Activated T-cell treated with anti-CD3 and anti-CD28 coated beads for 4 hours (primary cell): ENCODE measurements at places on chromosomes 12 and 14.
A peak's percentile ranks its signal among the peaks of the same experiment; 100 is the strongest.

DNA sequence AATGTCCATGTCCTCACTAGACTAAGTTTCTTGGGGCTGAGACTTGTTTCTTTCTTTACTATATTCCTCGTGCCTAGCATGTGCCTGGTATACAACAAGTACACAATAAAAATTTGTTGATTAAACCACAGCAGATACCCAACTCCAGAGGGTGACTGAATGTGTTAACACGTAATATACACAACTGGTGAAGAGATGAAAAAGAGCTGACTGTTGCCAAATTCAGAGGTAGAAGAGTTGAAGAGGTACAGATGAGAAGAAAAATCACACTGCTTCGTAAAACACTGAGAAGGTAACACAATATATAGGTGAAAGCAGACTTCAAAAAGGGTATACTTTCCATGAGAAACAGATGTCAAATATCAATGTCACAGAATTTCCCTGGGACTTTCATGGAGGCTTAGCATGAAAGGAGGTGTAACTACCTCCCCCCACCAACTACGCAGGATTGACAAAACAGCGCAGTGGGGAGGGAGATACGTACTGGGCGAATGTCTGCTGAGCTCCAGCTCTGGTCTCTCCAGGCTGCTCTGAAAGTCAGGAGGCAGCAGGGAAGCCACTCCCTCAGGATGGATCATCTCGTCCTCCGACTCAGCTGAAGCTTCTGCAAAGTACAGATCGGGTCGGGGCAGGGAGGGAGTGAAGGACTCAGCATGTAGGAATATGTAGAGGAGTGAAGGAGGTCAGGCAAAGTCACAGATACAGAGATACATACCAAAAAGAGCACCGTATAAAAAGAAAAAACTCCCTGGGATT, 5.3 kb downstream of the ACIN1 start:
- no peak for DNase-seq

DNA sequence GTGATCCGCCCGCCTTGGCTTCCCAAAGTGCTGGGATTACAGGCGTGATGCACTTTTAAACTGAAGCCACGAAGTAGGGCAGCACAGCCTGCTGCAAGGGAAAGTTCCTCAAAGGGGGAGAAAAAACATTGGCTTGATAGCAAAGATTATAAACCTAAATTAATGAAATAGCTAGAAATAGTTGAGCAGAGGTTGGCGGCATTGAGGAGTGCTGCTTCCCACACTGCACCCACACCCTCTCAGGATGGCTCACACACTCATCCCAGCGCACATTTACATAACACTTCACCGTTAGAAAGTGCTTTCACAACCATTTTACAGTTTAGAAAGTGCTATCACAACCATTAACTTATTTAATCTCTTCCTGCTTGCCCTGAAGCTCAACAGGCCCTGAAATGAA, 44.4 kb upstream of the TCL1A start:
- no peak for DNase-seq

DNA sequence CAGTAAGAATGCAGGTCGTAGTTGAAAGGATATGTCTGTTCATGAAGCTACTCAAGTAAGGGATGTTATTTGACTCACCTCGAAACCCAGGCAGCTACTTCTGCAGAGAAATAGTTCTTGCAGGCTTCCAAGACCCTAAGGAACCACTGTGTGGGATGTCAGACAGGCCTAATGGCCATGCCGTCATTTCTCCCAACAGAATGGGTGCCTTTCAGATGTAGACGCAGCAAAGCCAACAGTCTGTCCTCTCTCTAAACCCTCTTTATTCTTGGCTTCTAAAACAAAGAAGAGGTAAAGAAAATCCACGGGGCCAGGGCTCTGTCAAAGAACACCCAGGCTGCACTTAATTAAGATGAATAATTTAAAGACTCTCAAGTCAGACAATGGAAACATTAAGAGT, 19.0 kb upstream of the ACTN1 start:
- DNase-seq, result no peak

DNA sequence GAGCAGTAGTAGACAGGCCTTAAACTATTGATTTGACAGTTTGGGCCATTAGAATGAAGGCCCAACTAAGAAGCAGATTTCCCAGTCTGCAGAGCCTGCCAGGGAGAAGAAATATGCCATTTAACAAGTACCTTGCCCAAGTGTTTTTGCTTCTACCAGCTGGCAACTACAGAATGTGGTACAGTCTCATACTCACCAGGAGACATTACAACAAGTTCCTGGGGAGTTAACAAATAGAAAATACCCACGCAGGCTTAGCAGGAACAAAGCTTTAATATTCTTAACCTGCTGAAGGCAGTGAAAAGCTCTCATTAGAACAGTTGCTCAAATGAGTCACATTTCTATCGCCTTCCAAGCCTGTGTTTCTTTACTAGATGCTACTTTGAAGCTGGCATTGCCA, 241.0 kb downstream of the TMEM117 start:
- no peak for DNase-seq

GRCh38 chr14:64795211-64795610, 84.5 kb downstream of the SPTB start:
- no peak for DNase-seq

DNA sequence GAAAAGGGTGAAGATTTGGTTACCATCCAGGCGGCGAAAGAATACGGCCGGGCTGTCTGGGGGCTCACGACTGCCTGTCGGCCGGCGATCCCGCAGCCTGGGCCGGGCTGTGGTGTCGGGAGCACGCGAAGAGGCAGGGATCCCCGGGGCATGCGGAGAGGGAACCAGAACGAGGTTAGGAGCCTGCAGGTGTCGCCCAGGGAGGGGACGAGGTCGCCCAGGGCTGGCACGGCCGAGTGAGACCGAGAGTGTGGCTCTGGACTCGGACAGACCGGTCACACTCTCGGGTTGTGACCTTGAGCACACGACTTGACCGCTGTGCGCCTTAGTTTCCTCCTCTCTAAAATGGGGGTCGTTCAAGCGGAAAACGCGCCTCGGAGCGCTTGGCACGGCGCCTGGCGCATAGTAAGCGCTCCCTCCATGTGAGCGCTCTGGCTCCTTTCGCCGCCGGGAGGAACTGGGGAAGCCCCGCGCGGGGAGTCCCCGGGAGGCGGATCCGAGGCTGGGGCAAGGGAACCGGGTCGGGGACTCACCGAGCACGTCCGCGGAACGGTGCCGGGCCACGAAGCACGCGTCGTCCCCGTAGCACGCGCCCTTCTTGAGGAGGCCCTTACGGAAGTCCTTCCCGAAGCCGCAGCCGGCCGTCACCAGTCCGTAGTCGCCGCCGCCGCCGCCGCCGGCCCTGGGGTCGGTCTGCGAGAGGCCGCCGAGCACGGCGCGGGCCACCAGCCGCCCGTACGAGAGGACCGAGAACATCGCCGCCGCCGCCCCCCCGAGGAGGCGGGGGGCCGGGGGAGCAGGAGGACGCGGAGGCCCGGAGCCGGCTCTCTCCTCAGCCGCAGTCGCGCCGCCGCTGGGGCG, 612 bp downstream of the PPTC7 start:
- peak; percentile 74 for DNase-seq

- DNase-seq, result no peak
These were observed 4.6 kb downstream of the DTX1 start for GRCh38 chr12:113061061-113061694.

- no peak for DNase-seq
These were observed 46.9 kb upstream of the MDM1 start for GRCh38 chr12:68378872-68379606.

DNA sequence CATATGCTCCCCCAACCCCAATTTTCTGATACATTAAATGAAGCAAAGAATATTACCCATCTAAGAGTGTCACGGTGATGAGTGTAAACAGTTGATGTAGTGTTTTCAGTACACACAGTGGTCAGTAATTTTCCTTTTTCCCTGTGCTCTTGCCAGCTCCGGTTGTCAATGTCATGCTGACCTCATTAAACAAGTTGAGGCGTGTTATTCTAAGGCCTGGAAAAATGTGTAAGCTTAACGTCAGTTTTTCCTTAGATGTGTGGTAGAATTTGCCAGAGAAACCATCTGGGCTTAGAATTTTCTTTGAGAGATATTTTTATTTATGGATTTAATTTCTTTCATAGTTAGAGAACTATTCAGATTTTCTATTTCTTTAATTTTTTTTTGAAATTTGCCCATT, 11.7 kb upstream of the SERPINA6 start:
- no peak for DNase-seq

GRCh38 chr12:129790930-129791329, 112.9 kb downstream of the TMEM132D start:
- no peak for DNase-seq

DNA sequence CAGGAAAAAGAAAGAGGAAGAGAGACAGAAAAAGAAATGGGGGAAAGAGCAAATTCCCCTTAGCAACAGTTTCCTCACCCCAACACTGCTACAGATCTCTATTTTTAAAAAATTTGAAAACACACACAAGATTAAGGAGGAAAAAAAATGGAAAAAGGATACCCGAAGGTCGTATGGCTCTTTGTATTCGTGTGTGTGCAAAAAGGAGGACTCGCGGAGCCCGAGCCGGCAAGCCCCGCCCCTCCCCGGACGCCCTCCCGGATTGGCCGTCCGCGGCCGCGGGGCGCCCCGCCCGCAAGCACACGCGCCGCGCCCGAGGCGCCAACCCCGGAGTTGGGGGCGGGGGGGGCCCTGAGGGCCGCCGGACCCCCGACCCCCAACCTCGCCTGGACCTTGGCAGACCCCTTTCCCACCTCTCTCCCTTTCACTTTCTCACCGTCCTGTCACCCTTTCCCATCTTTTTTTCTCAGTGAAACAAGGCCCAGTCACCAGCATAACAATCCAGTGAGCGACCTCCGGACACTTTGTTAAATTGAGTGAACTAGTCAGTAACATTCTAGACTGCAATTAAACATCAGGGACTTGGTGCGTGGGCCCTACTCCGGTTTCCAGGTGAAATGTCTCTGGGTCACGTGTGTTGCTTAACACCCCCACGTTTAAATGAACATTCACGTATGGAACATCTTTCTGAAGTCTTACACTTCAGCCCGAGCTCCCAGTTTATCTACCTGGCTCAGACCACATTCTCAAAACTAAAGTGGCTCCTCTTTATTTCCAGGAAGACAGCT, at the start of gene C14orf93:
TSS of gene C14orf93 (minus strand) at position 205 of the 788 bp plus-strand sequence. CDS start 11,120 bp downstream, outside the sequence.
- DNase-seq, result peak; percentile 75

- DNase-seq, result no peak
These were observed 156.1 kb upstream of the CCND2 start for GRCh38 chr12:4117386-4118016.

DNA sequence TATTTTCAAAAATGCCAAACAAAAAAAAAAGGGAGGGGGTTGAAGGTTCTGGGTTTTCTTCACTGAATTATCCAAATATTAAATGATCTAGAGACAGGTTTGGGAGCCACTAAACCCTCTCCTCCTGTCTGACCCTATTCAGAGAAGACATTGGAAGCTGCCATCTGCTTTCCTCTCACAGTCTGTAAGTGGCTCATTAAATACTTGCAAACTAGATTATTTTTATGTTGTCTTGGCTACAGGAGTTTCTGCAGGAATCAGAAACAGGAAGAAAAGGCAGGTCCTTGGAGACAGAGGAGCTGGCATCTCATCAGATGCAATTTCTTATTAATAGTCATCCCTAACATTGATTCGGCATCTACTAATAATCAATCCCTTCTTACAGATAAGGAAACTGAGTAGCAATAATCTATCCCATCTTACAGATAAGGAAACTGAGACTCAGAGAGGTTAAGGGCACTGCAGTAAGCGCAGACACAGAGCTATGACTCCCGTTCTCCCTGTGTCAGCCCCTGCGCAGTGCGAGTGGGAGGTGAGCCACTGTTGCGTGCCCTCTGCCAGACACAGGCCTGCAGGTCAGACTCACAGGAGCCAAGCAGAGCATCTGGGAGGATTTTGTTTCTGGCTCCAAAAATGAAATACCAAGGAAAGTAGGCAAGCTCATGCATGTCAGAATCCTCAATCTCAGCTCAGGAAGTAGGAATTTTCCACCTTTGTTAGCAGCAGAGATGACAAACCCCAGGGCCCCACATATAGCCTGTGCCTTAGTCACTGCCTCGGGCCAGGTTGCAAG, 11.0 kb downstream of the BDKRB2 start:
- no peak for DNase-seq

DNA sequence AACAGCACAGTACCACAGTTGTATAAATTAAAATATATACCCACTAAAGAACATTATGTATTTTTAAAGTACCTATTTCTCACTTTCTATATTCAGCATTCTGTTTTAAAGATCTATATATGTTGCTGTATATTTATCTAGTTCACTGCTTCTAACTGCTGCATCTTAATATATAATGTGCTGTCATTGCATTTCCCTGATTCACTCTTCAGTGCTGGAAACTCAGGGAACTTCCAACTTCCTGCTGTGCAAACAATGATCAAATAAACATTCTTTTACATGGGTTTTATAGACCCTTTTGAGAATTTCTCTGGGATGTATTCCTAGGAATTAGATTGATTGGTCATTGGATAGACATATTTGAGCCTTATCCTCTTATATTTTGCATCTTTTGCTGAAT, 379.1 kb downstream of the APAF1 start:
- no peak for DNase-seq

GRCh38 chr14:21197418-21198205, 41.7 kb upstream of the OR5AU1 start:
- no peak for DNase-seq

- no peak for DNase-seq
These were observed 612.5 kb downstream of the FSCB start for GRCh38 chr14:43894534-43894933.

DNA sequence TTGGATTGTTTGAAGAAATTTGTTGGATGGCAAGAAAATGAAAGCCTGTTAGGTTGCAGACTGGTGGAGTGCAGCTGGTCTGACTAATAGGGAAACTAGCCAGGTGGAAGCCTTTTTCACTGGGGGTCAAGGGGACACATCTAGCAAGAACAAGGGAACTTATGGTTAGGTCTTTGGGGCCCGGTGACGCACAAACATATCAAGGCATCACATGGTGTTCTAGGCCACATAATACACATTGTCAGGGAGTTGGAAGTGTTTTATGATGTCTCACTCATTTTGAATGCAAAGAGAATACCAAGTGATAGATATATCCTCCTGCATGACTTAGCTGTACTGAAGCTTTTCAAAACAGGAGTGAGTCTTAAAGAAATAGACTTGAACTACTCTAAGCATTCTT, 351.2 kb downstream of the KCNH5 start:
- DNase-seq, result no peak
